CD8-positive, alpha-beta memory T cell (primary cell): ENCODE measurements at places on chromosomes 5 and 9.
A peak's percentile ranks its signal among the peaks of the same experiment; 100 is the strongest.

GRCh38 chr9:98191671-98192502 is 550 bp downstream of the CORO2A start:
- peak; percentile 46 for DNase-seq

DNA sequence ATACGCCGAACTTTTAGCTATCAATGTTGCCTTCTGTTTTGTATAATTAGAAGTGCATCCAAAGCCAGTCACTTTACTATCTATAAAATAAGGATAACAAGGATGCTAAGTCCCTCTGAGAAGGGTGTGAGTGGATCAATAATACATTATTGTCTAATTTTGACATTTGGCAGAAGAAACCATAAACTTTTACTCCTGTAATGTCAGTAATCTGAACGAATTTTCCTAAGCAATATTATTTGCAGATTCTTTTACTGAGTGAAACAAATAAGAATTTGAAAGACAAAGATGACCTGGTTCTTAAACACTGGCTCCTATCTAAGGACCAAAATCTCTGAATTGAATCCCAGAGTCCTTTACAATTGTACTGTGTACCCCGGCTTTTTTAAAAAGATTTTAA is 126.6 kb upstream of the TMEM161B start:
- no peak for DNase-seq

DNA sequence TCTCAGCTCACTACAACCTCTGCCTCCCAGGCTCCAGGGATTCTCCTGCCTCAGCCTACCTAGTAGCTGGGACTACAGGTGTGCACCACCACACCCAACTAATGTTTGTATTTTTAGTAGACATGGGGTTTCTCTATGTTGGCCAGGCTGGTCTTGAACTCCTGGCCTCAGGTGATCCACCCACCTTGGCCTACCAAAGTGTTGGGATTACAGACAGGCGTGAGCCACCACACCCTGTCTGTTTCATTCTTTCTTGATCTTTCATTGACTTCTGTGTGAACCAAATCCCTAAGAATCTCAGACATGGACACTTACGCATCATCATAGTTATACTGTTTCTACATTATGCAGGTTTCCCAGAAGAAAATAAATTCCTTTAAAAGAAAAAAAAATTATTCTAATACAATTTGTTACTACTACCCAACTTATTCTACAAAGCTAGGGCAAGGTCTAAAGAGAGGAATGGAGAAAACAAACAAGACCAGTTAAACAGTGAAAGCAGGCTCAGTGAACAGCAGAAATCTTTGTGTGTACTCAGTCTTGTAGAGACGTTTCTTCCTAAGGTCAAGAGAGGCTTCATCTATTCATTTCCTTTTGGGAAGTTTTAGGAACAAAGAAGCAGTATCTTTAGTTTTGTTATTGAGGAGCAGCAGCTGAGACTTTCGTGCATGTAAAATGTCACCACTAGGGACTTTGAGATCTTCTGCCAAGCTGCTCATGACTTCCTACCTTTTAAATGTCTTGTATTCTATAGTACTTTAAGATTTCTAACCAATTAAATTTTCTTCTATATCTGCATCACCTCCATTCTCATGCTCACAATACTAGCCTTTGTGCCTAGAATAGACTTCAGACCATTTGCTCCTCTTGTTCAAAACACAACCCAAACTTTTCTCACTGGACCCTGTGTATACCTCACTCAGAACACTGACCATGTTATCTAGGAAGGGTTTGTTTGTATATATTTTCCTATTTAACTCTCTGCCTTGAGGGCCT is 5.6 kb upstream of the HMGCR start:
- no peak for DNase-seq

DNA sequence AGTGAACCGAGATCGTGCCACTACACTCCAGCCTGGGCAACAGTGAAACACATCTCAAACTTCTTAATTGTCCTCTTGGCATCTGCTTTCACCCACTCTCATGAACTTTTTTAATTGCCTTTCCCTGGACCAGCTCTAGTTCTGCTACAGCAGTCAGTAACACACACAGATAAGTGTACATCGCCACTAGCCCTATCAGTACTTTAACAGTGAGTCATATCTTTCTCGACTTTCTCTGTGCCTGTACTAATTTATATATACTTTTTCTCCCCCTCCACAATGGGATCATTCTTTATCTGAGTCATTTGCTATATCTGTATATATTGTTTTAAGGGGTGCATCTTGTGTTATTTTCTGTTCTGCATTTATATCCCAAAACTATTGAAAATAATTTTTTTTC is 6.7 kb downstream of the CDC37L1 start:
- DNase-seq = no peak

DNA sequence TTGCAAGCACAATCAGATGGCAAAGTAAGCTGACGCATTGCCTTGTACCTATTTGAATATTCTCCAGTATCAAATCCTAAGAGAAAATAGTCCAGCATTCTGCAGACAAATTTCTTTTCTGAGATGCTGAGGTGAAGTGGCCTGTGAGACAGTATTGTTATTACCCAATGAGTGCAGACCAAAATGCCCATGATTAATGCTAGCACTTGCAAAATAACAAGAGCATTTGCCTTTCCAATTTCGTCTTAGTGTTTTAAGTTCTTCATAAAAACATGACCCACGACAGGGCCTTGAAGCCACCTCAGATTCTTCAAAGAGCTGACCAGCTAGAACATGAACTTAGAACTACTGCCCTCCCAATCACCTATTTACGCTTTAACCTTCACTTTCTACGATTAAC is 2.6 kb upstream of the IQGAP2 start:
- no peak for DNase-seq

DNA sequence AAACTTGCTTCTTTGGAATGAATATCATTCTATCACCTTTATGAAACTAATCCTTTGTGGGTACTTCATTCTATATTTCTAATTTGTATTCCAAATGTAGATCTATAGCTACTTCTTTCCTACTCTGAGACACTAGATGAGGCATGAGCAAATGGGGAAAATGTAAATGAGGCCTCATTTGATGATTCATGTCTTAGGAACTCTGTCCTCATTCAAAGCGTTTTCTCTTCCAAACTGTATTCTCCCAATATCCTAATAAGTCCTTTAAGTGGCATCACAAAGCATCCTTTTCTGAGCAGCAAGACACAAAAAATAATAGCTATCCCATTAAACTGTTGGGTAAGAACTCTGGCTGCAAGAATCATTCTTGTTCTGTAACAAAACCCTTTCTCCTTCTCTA is 56.1 kb downstream of the TTLL11 start:
- DNase-seq = no peak

DNA sequence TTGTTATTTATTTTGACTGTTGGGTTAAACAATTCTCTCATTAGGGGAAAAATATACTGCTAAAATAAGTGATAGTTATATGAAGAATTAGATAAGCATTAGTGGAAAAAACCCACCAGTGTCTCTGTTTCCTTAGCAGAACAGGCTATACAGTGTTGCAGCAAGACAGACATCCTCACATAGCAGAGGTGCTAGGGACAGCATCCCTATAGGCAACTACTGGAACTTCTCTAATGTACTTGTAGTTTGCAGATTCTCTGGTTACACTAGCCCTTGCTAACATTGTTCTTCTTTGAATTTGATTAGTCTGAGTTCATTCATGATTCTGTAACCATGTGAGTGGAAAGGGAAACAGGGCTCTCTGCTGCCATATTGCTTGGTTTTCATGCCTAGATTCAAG is 661.8 kb upstream of the RGMB start:
- no peak for DNase-seq

DNA sequence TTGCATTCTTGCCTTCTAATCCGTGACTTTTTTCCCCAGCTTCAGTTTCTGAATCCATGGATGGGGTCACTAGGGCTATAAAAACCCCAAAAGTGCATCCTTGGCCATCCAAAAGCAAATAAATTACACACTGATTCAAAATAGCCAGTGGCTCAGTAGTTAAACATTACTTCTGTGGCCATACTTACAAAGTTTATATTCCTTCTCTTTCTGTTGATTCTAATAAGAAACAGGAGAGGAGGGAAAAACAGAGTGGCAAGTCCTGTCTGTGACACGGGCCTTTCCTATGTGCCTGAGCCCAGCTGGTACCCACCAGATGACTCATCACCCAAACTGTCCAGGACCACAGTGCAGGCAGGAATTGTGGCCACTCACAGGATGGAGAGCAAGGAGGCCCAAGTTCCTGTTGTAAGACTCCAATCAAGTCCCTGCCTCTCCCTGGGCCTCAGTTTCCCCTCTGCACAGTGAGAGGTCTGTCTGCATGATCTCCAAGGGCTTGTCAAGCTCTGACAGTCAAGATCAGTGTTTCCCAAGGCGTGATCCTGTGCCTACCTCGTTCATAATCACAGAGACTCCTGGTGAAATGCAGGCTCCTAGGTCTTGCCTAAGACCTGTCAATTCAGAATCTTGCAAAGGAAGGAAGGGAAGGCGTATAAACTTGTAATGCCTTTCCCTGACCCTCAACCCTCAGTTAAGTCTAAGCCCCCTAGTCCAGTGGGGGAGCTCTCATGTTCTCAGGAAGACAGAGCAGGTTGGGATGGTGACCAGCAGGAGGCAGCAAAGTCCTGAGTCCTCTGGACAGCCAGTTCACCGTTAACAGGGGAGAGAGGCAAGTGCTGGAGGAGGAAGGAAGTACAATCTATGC is 29.5 kb downstream of the TNIP1 start:
- peak; percentile 57 for DNase-seq

- no peak for DNase-seq
Observed at GRCh38 chr5:74543162-74543995, 97.1 kb downstream of the ENC1 start.

DNA sequence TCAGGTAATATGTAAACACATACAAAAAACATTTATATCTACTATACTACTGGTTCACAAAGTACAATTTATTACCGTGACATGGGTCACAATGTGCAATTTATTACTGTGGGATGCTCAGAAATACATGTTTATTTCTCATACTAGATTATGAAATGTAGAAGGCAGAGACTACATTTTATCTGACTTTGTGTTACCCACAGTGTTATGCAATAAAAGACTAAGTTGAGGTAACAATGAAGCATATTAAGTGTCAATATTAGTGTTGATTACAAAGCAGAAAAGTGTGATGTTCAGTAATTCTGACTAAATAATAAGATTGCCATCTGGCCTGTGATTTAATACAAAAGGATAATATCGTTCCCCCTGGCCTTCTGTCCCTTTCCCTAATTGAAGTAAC is 42.4 kb downstream of the CPLANE1 start:
- no peak for DNase-seq

DNA sequence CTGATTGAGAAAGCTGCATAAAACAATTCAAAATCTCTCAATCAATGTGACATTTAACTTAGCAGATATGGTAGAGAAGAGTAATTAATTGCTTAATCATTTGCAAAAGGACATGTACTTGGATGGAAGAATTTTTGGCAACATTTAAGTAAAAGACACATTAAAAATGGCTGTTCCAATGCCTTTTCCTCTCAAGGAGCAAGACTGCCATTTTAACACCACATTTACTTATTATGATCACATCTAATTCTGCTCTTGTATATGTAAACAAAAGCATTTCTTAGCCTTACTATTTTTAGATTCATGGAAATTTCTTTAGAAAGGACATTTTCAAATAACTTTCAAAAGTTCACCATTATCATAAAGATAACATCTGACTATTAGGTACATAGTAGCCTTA is 360.0 kb downstream of the HINT1 start:
- DNase-seq = no peak

- DNase-seq = no peak
Observed at GRCh38 chr9:135081264-135081660, 6.2 kb upstream of the OLFM1 start.

DNA sequence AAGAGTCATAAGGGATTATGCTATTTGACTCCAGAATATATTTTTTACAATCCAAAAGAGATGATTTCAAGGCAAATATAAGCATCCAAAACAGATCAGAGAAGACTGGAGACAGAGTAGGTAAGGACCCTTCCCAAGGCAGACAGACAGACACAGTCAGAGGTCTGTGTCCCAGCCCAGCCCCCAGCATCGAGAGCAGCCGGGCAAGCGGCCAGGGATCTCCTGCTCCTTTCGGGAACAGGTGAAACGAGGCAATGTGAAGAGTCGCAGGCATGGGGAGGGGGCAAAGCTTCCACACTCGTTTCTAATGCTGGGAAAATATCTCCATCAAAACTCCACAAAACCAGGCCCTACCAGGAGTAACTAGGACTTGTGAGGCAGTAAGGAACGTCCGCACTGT is 5.8 kb downstream of the PAEP start:
- no peak for DNase-seq

- no peak for DNase-seq
Observed at GRCh38 chr5:165459232-165459631, 1953.8 kb downstream of the MAT2B start.
